PC-9 (cell line): ENCODE measurements at places on chromosomes 7 and 10. TPM values are rescaled to one million over a fixed set of nuclear protein-coding genes. Genes with fewer than 3 reads are reported as not detected.

GRCh38 chr10:75788394-75789205 is 357.2 kb downstream of the LRMDA start:
- no peaks in the 10 kb centered on the region for H3K36me3 ChIP-seq
- H3K4me1 ChIP-seq, result peaks cover 10% of the 10 kb centered on the region
- no peak for DNase-seq
- no peaks in the 10 kb centered on the region for H3K27me3 ChIP-seq

GRCh38 chr10:135132-135600 is at the start of gene ZMYND11:
Gene ZMYND11, plus strand, starts transcription at chr10:135455. Its CDS starts 44,558 bp downstream, at chr10:180013.
- peak; percentile 57 for DNase-seq
- peak within 1 kb of the TSS; percentile 37; the same call in 1 of the 2 replicates for H3K27ac ChIP-seq
- H3K4me3 ChIP-seq, result peak within 1 kb of the TSS; percentile 77
- H3K27me3 ChIP-seq, result no peaks in the 10 kb centered on the region
- H3K36me3 ChIP-seq, result no peaks in the 10 kb centered on the region

- no peak for DNase-seq
- peaks cover 42% of the 10 kb centered on the region for H3K27me3 ChIP-seq
- no peak overlapping the region for H3K4me3 ChIP-seq
- H3K4me1 ChIP-seq, result no peaks in the 10 kb centered on the region
- no peak overlapping the region for H3K27ac ChIP-seq
- no peaks in the 10 kb centered on the region for H3K36me3 ChIP-seq
Measured at GRCh38 chr10:1629326-1630198, 107.8 kb downstream of the ADARB2 start.

- no peaks in the 10 kb centered on the region for H3K4me1 ChIP-seq
- no peaks in the 10 kb centered on the region for H3K36me3 ChIP-seq
- H3K4me3 ChIP-seq, result no peak overlapping the region
- no peak for DNase-seq
- peaks cover 20% of the 10 kb centered on the region for H3K27me3 ChIP-seq
Measured at GRCh38 chr10:44030132-44030531, 354.8 kb downstream of the CXCL12 start.

DNA sequence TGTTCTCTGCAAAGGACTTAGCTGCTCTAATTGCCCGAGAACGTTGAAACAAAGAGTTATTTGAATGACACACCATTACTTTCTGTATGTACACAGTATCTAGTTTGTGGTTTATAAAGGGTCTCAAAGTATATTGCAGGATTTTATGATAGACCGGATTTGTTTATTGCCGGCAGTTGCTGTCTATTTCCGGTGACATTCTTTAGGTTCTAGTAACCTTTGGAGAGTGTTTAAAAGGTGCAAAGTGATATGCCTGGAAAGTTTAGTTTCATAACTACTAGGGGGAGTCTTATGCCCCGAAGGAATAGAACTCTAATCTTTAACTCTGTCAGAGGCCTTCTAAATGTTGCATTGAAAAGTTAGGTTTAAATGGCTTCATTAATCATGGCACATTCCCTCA is 63.8 kb downstream of the PAPSS2 start:
- no peak overlapping the region for H3K4me3 ChIP-seq
- H3K27ac ChIP-seq, result no peak overlapping the region
- no peaks in the 10 kb centered on the region for H3K4me1 ChIP-seq
- no peaks in the 10 kb centered on the region for H3K27me3 ChIP-seq
- DNase-seq, result no peak

The GNB2 gene
- total RNA-seq, result 299 and 326 TPM in 2 replicates

- H3K36me3 ChIP-seq, result no peaks in the 10 kb centered on the region
- no peaks in the 10 kb centered on the region for H3K27me3 ChIP-seq
- no peak for DNase-seq
- H3K4me1 ChIP-seq, result no peaks in the 10 kb centered on the region
- no peak overlapping the region for H3K27ac ChIP-seq
Measured at GRCh38 chr7:151616443-151617213, 96.9 kb upstream of the RHEB start.

The PLAU gene
- 90.3 and 94.9 TPM in 2 replicates for total RNA-seq

The LIPF gene
- total RNA-seq, result not detected in 2 replicates

The KNDC1 gene
- 1.2 and 1.7 TPM in 2 replicates for total RNA-seq
